ENCODE measurements at places on chromosomes 5 and 9.

DNA sequence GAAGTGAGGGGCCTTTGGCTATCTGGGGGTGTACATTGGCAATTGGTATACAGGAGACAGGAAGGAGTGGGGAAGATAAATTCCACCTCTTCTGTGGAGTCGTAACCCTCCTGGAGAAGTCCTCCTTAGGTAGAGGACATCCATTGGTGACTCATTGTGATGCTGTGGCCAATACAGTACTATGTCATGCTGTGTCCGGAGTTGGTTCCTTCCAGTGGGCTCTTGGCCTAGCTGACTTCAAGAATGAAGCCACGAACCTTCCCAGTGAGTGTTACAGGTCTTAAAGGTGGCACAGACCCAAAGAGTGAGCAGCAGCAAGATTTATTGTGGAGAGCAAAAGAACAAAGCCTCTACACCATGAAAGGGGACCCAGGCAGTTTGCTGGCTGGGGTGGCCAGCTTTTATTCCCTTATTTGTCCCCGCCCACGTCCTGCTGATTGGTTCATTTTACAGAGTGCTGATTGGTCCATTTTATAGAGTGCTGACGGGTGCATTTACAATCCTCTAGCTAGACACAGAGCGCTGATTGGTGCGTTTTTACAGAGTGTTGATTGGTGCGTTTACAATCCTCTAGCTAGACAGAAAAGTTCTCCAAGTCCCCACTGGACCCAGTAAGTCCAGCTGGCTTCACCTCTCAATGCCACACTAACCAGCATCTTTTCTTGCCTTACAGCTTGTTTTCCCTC, 37.3 kb upstream of the FBP1 start:
- no peak for DNase-seq

GRCh38 chr5:159182691-159183090, 26.7 kb downstream of the RNF145 start:
- no peak for DNase-seq

GRCh38 chr9:466747-467146, 252.1 kb downstream of the DOCK8 start:
- DNase-seq: no peak

DNA sequence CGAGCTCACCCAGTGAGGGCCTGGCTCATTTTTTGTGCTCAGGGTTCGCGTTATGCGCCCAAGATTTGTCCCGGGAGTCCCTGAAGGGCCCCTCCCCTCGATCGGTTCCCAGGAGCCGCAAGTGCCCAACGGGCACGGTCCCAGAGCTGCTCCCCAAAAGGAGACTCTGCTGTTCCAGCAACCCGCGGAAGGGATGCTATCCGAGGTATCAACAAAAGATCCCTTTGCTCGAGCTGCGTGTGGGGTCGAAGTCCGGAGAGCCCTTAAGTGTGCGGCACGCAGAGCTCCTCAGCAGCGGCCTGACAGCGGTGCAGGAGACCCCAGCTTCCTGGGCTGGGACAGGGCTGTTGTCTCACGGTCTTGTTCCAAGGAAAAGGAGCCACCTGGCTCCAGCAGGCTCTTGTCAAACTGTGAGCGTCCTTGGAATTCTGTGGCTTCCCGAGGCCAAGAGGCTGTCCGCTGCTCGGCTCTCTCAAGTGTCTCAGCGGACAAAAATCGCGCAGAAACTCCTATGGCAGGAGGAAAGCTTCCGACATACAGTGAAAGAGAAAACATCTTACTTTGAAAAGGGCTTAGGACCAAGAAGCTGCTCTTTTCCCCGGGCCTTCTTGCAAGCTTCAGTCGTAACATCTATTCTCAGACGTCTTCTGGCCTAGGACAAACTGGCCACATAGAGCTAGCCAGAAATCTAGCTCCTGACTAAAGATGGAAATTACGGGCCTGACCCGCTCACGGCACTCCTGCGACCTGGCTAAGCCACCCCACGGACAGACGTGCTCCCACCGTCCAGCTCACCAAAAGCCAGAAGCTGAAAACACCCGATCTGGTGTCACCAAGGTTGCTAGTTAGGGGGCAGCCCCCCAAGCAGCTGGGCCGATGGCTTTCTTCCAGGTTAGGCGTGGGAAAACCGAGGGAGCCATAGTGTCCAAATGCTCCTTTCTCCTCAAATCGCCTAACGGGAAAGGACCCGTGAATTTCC, 2.6 kb upstream of the FOXB2 start:
- no peak for DNase-seq

DNA sequence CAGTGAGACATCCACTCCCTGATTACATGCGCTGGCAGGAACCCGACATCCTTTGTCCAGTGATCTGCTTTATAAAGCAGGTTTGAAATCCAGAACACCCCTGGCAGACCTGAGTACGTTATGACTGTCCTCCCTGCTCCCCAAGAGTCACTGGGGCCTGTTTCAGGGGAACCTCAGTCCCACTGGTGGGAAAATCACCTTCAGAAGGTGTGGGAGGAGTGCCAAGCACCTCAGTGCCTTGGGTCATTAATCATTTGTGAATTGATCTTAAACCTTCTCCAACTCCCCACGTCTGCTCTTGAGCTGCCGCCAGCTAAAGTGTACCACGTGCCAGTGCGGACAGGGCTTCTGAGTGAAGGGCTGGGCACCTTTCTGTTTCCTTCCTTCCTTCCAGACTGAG, 16.2 kb downstream of the SLC6A3 start:
- DNase-seq: no peak

GRCh38 chr5:136082390-136083193, 50.1 kb upstream of the SMAD5 start:
- DNase-seq: no peak

GRCh38 chr5:163505049-163505367, 411 bp upstream of the MAT2B start:
- no peak for DNase-seq

DNA sequence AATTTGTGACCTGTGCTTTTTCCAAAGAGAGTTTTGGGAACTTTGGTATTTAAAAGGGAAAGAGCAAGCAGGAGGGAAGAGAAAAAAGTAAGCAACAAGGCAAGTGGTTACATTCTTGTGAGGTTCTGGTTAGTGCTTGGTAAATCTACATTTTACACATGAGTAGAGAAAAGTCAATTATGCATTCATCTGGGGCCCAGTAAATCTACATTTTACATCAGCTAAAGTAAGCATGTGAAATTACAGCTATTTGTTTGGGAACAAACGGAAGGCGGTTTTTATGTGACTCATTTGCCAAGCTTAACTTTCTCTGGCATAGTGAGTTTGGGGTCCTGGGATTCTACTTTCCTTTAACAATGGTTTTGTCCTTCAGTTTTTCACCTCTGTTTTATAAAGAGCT, 102.2 kb downstream of the SNX18 start:
- DNase-seq: no peak

- DNase-seq: no peak
Measured at GRCh38 chr9:652914-653313, 188.6 kb upstream of the DMRT1 start.

DNA sequence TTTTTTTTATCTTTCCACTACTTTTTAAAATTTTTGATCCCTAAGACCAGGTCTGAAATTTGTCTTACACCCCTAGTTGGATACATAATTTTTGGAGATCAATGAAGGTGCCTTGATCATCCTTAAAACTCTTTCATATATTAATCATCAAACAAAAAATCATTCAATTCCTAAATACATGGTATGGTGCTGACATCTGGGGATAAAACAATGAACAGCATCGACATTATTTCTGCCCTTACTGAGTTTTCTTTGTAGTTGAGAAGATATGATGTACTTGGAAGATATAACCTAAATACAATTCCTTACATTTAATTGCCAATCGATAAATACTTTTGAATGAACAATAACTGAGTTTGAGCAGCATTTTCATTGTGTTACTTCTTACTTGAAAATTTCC, 18.3 kb downstream of the SPINK9 start:
- DNase-seq: no peak

DNA sequence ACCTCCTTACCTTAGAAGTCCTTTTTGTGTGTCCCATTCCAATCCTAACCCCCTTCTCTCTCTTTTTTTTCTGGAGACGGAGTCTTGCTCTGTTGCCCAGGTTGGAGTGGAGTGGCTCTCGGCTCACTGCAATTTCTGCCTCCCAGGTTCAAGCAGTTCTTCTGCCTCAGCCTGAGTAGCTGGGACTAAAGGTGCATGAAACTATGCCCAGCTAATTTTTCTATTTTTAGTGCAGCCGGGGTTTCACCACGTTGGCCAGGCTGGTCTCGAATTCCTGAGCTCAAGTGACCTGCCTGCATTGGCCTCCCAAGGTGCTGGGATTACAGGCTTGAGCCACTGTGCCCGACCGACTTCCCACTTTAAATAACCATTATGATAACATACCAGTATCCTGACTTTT, 17.5 kb downstream of the TMEM38B start:
- no peak for DNase-seq

- no peak for DNase-seq
Measured at GRCh38 chr5:128537221-128537999, 635 bp downstream of the FBN2 start.

DNA sequence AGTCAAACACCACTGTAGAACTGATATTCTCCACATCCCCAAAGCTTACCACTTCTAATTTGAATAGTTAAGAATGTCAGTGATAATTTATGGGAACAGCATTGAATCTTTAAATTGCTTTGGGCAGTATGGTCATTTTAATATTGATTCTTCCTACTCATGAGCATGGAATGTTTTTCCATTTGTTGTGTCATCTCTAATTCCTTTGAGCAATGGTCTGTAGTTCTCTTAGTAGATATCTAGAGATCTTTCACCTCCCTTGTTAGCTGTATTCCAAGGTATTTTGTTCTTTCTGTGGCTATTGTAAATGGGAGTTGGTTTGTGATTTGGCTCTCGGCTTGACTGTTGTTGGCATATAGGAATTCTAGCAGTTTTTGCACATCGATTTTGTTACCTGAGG, 1341.8 kb upstream of the CDH9 start:
- DNase-seq: no peak

- DNase-seq: no peak
Measured at GRCh38 chr5:109740966-109741365, 51.2 kb downstream of the MAN2A1 start.

- no peak for DNase-seq
Measured at GRCh38 chr5:132179405-132179804, 48.2 kb downstream of the P4HA2 start.

DNA sequence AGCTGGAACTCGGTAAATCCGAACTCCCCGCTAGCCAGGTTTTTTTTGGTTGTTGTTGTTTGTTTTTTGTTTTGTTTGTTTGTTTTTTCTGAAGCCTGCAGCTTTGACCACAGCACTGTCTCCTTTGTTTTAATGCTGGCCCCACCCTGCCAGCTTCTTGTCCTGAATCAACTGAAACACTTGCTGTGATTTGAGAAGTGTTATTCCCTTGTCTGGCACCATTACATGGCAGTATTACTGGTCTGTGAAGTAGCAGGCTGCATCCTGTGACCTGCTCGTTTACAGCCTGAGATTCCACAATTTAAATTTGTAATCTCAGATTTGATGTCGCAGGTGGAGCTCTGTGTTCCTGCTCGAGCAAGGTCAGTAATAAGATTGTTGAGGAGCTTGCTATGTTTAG, 1.4 kb upstream of the SLC36A2 start:
- no peak for DNase-seq

- no peak for DNase-seq
Measured at GRCh38 chr5:132456987-132457361, 33.6 kb downstream of the IRF1 start.

- DNase-seq: no peak
Measured at GRCh38 chr9:128206916-128207910, 4.0 kb downstream of the DNM1 start.

DNA sequence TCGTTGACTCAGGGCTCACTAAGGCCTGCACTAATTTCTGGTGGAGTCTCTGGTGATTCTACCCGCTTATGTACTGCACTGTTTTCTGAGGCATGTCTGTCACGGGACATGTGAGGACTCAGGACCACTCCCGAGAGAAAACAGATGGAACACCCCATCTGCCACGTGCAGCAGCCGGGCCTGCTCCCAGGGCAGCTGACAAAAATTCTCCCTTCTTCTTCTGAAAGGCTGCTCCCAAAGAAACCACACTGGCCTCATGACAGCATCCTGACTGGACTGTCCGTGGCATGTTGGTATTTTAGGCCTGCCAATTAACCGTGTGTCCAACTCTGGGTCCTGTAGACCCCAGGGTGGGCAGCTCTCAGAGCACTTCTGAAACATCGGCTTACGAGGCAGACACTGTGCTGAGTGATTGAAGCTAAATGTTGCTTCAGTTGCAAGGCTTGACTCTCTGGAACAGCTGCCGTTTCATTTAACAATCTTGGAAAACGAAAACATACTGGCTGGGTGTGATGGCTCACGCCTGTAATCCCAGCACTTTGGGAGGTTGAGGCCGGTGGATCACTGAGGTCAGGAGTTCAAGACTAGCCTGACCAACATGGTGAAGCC, 39.0 kb downstream of the FAM240B start:
- no peak for DNase-seq

- DNase-seq: no peak
Measured at GRCh38 chr9:94160594-94161501, 76.6 kb downstream of the PTPDC1 start.

- no peak for DNase-seq
Measured at GRCh38 chr5:56710826-56711590, 104.3 kb upstream of the MAP3K1 start.

GRCh38 chr5:26419987-26420386, 618.4 kb downstream of the CDH9 start:
- no peak for DNase-seq

DNA sequence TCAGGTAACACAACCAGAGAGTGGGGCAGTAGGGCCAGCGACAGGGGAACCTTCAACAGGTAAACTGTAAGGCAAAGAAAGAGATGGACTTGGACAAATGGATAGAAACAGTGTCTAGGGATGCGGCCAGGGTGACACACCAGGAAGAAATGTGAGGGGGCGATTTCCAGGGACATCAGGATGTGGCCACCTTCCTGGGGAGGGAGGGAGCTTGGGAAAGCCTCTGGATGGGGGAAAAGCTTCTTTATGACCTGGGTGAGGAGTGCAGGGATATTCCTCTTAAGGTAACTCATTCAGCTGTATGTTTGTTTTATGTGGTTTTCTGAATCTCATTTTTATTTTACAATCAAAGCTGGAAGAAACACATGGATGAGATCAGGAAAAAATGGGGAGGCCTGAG, 11.9 kb upstream of the NXNL2 start:
- no peak for DNase-seq

DNA sequence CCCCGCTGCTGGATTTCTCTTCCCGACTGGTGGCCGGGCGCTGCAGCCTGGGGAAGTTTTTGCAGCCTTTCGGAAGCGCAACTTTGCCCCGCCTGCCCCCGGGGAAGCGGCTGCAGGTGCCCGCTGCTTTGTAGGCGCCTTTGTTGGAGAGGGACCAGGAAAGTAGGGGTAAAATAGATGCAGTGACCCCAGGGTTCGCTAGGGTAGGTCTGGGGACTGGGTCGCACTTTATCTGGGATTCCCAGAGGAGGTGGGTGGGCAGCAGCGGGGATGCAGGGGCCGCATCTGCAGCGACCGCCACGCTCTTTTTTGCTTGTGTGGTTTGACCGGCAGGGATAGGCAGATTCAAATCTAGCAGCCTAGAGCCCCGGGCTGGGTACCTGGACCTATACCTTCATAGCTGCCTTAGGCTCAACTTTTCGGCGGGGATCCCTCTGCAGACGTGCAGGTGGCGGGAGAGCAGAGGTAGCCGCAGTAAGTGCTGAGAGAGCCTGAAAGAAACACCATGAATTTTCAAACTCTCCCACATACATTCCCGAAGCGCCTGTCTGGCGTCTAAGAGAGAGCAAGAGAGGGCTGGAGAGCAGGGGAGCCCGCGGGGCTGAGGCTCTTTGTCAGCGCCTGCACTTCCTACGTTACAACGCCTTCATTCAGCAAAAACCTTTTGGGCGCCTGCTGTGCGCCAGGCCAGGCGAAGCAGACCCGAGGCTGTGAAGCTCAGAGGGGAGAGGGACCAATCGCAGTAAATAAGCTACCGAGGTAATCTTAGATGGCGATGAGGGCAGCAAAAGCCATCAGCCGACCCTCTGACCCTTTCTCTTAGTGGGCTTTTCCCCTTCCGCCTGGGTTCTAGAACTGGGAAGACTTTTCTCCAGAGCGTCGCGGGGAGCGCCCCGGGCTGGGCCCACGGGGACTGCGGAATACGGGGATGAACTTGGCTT, 642 bp downstream of the SV2C start:
- DNase-seq: no peak
